Upper lobe of right lung (tissue), 1 donor: ENCODE measurements at places on chromosomes 1 and 21. TPM values are rescaled to one million over a fixed set of nuclear protein-coding genes. Genes with fewer than 3 reads are reported as not detected.

DNA sequence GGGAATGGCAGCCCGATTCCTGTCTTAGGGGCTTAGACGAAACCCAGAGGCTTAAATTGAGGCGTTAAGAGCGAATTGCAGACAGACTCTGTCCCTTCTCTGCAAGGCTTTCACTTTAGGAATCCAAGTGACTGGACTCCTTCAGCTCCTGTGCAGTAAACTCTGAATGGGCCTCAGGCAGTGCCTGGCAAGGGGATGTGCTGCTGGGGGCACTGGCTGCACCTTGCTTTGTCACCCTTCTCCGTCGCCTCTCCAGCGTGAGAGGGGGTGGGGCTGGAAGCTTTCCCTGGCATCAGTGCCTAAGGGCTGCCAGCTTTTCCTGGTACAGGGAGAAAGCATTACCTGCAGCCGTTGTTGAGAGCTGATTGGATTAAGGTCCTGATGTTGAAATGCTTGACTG, 39.9 kb upstream of the NFASC start:
- no peak overlapping the region for H3K27ac ChIP-seq
- H3K4me1 ChIP-seq: no peaks in the 10 kb centered on the region
- no peak for DNase-seq
- peaks cover 20% of the 10 kb centered on the region for H3K27me3 ChIP-seq
- H3K4me3 ChIP-seq: no peak overlapping the region
- H3K36me3 ChIP-seq: no peaks in the 10 kb centered on the region

DNA sequence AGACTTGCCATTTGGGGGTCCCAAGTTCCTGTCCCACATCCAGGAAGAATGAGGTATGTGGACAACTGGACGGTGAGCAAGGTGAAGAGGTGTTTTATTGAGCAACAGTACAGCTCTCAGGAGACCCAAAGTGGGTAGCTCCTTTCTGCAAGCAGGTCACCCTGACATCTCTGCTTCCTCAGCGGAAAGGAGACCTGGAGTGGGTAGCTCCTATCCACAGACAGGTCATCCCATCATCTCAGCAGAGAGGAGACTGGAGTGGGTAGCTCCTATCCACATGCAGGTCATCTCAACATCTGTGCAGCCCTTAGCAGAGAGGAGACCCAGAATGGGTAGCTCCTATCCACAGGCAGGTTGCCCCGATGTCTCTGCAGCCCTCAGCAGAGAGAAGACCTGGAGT, 13.8 kb upstream of the FNBP1L start:
- H3K36me3 ChIP-seq: no peaks in the 10 kb centered on the region
- no peak for DNase-seq
- H3K27me3 ChIP-seq: no peaks in the 10 kb centered on the region
- H3K4me1 ChIP-seq: no peaks in the 10 kb centered on the region

DNA sequence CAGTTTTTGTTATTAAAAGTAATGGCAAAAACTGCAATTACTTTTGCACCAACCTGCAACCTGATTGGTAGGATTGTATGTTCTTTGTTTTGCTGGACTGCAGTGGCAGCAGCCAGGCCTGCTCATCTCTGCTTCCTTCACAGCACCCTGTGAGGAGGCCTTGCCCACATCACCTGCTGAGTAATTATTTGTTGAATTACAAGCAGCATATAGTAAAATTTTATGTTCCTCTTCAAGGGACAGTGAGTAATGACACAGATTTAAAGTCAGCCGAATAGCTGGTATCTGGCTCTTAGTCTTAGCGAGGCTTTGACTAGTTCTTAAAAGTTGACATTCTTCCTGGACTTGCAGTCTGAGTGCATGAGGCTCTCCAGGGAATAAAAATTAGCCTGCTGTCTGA, 435.1 kb downstream of the PRDM2 start:
- no peaks in the 10 kb centered on the region for H3K4me1 ChIP-seq
- no peak overlapping the region for H3K4me3 ChIP-seq
- H3K36me3 ChIP-seq: no peaks in the 10 kb centered on the region
- H3K27ac ChIP-seq: no peak overlapping the region

GRCh38 chr1:160707236-160708064, 4.2 kb downstream of the CD48 start:
- peaks cover 25% of the 10 kb centered on the region for H3K4me1 ChIP-seq
- H3K27ac ChIP-seq: peak overlapping the region; percentile 36
- no peaks in the 10 kb centered on the region for H3K27me3 ChIP-seq
- H3K36me3 ChIP-seq: no peaks in the 10 kb centered on the region
- no peak for DNase-seq
- peak overlapping the region; percentile 16 for H3K4me3 ChIP-seq

DNA sequence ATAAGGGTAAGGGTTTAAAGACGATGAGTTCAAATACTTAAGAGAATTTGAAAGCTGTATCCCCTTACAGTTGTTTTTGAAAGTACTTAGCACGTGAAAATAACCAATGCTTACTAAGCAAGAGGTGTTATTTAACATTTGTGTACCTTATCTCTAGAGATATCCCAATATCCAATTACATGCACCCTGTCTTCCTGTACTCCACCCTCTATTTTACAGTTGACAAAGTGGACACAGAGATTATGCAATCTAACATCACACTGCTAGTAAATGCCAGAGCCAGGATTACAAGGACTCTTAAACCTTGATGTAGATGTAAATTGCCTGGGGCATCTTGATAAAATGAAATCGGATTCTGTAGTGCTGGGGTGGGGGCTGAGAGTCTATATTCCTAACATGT, 72.0 kb downstream of the GDAP2 start:
- no peaks in the 10 kb centered on the region for H3K4me1 ChIP-seq
- peaks cover 2% of the 10 kb centered on the region for H3K36me3 ChIP-seq
- no peaks in the 10 kb centered on the region for H3K27me3 ChIP-seq
- no peak overlapping the region for H3K27ac ChIP-seq
- DNase-seq: no peak
- no peak overlapping the region for H3K4me3 ChIP-seq

GRCh38 chr1:2499986-2500596, 24.0 kb downstream of the PLCH2 start:
- H3K4me3 ChIP-seq: no peak overlapping the region
- H3K27ac ChIP-seq: no peak overlapping the region
- H3K4me1 ChIP-seq: no peaks in the 10 kb centered on the region
- H3K36me3 ChIP-seq: no peaks in the 10 kb centered on the region
- DNase-seq: no peak

GRCh38 chr1:2029561-2029960, 10.4 kb downstream of the GABRD start:
- no peak overlapping the region for H3K27ac ChIP-seq
- no peaks in the 10 kb centered on the region for H3K36me3 ChIP-seq
- H3K4me1 ChIP-seq: peaks cover 9% of the 10 kb centered on the region
- H3K27me3 ChIP-seq: peaks cover 3% of the 10 kb centered on the region
- no peak overlapping the region for H3K4me3 ChIP-seq

DNA sequence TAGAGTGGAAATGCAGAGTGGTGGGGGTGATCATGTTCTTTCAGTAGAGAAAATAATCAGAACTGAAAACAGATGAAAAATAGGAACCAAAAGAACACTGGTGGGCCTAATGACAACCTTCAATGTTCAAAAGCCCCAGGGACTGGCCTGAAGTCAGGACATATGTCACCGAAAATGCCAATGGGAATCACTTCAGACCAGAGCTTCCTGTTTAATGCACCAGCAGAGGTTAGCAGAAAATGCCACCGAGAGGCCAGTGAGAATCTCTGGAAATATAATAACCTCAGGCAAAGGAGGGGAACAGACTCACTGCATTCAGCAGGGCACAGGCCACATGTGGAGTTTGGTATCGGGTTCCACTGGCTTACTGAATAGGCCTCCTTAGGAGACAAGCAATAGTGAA, 15.9 kb upstream of the CD58 start:
- no peaks in the 10 kb centered on the region for H3K27me3 ChIP-seq
- no peak overlapping the region for H3K4me3 ChIP-seq
- DNase-seq: no peak
- no peaks in the 10 kb centered on the region for H3K36me3 ChIP-seq

GRCh38 chr1:154747740-154748404, 122.2 kb downstream of the KCNN3 start:
- H3K36me3 ChIP-seq: no peaks in the 10 kb centered on the region
- no peak overlapping the region for H3K4me3 ChIP-seq
- no peak for DNase-seq
- H3K4me1 ChIP-seq: peaks cover 19% of the 10 kb centered on the region
- H3K27ac ChIP-seq: no peak overlapping the region

DNA sequence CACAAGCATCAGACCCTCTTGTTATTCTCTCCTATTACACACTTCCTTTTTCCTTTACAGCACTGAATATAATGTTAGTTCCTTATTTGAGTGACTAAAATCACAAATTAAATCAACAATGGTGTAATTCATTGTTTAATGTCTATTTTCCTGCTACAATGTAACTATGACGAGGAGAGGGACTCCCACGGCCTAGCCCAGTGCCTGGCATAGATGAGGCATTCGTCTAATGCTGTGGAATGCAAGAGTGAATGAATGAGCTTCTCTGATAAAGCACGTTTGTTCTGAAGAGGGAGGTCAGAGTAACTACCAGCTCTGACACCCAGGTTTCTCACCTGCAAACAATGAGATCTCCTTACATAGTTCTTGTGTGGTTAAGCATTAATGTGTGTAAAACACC, 479.4 kb downstream of the OMA1 start:
- no peaks in the 10 kb centered on the region for H3K4me1 ChIP-seq
- H3K27me3 ChIP-seq: no peaks in the 10 kb centered on the region
- no peak overlapping the region for H3K27ac ChIP-seq
- H3K36me3 ChIP-seq: no peaks in the 10 kb centered on the region
- H3K4me3 ChIP-seq: no peak overlapping the region

- no peak overlapping the region for H3K27ac ChIP-seq
- H3K4me1 ChIP-seq: no peaks in the 10 kb centered on the region
- no peak for DNase-seq
- H3K36me3 ChIP-seq: no peaks in the 10 kb centered on the region
- H3K4me3 ChIP-seq: no peak overlapping the region
- no peaks in the 10 kb centered on the region for H3K27me3 ChIP-seq
Observed at GRCh38 chr1:96918406-96918805, 196.8 kb downstream of the PTBP2 start.

DNA sequence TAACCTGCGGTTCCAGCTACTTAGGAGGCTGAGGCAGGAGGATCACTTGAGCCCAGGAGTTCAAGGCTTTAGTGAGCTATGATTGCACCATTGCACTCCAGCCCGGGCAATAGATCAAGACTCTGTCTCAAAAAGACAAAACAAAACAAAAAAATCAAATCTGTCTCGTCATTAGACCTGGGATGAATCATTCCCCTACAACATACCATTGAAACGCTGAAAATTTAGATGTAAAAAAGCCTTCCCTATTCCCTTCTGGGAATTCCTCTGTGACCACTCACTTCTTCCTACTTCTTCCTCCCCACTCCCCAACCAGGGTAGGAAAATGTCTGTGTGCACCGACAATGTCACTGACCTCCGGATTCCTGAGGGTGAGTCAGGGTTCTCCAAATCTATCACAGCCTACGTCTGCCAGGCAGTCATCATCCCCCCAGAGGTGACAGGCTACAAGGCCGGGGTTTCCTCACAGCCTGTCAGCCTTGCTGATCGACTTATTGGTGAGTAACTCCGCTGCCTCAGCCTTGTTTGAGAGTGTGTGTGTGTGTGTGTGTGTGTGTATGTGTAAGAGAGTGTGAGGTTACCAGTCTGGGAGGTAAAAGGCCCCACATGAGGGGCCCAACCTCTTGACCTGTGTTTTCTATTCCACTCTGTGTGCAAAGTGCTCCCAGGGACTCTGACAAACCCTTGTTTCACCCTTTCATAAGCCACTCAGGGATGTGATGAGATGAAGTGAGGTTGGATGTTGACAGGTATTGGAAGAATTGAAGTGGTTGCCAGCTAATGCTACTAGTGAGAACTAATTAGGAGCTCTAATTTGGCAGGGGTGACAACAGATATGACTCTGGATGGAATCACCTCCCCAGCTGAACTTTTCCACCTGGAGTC, 16.3 kb upstream of the SARS1 start:
- no peaks in the 10 kb centered on the region for H3K36me3 ChIP-seq
- H3K27me3 ChIP-seq: no peaks in the 10 kb centered on the region
- DNase-seq: no peak
- peaks cover 24% of the 10 kb centered on the region for H3K4me1 ChIP-seq

DNA sequence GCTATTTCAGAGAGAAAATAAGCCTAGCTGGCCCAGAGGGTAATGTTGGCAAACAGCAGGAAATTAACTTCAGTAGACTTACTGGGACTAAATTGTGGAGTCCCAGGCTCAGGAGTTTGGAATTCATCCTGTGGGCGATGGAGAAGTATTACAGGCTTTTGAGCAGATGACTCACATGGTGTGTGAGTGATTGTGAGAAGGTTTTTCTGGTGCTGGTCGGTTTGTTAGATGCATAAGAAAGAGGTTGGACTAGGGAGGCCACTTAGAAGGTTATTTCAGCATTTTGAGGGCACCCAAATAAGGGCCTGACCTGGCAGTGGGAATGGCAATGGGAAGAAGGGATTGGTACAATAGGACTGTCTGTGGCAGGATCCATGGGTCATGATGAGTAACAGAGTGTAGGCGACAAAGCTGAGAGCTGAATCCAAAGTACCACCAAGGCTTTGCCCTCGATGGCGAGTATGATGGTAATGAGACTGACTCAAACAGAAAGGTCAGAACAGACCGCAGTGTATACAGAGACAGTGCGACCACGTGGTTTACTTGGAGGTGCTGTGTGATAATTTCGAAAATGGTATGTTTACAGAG, 69.2 kb upstream of the KIF26B start:
- DNase-seq: no peak
- H3K4me1 ChIP-seq: no peaks in the 10 kb centered on the region
- H3K36me3 ChIP-seq: no peaks in the 10 kb centered on the region

GRCh38 chr1:245155272-245156040, 671 bp downstream of the KIF26B start:
- no peaks in the 10 kb centered on the region for H3K36me3 ChIP-seq
- peak overlapping the region; percentile 63 for H3K4me3 ChIP-seq
- peaks cover 28% of the 10 kb centered on the region for H3K4me1 ChIP-seq
- H3K27ac ChIP-seq: no peak overlapping the region

- H3K36me3 ChIP-seq: no peaks in the 10 kb centered on the region
- peaks cover 16% of the 10 kb centered on the region for H3K4me1 ChIP-seq
- H3K27me3 ChIP-seq: no peaks in the 10 kb centered on the region
- peak overlapping the region; percentile 97 for H3K4me3 ChIP-seq
- peak overlapping the region; percentile 94 for H3K27ac ChIP-seq
Observed at GRCh38 chr1:96722161-96722922, 758 bp downstream of the PTBP2 start.

GRCh38 chr1:184188037-184188436, 136.5 kb downstream of the TSEN15 start:
- no peaks in the 10 kb centered on the region for H3K27me3 ChIP-seq
- no peak overlapping the region for H3K4me3 ChIP-seq
- DNase-seq: no peak
- no peaks in the 10 kb centered on the region for H3K36me3 ChIP-seq
- no peak overlapping the region for H3K27ac ChIP-seq

DNA sequence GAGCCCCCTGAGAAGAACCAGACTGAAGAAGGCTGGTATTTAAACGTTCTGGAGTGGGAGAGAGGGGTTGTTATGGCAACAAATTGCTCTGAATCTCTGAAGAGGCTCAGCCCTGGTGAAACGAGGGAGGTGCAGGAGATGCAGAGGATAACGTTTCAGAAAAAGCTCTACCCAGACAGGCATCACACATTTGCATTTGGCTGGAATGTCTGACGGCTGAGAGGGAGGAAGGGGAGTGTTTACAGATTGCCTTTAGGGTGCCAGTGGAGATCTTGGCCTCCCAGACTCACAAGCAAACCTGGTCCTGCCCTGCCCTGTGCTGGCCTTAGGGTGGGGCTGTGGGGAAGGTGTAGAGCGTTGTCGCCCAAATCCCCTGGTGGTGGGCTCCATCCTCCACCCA, 169.0 kb upstream of the AJAP1 start:
- H3K4me1 ChIP-seq: no peaks in the 10 kb centered on the region
- no peak overlapping the region for H3K4me3 ChIP-seq
- H3K27ac ChIP-seq: no peak overlapping the region
- H3K36me3 ChIP-seq: no peaks in the 10 kb centered on the region

CFHR2 gene
- total RNA-seq: not detected

TAGLN2 gene
- 435 TPM for total RNA-seq

LRRC38 gene
- total RNA-seq: 0.17 TPM

AMY1B gene
- total RNA-seq: 4.1 TPM

OR2L8 gene
- total RNA-seq: not detected
